Amygdala (tissue), 56 donors: ENCODE measurements at places on chromosomes 3 and 15.
A peak's percentile ranks its signal among the peaks of the same experiment; 100 is the strongest.

- DNase-seq = no peak
These were observed 34.4 kb downstream of the PAQR9 start for GRCh38 chr3:142929109-142929508.

DNA sequence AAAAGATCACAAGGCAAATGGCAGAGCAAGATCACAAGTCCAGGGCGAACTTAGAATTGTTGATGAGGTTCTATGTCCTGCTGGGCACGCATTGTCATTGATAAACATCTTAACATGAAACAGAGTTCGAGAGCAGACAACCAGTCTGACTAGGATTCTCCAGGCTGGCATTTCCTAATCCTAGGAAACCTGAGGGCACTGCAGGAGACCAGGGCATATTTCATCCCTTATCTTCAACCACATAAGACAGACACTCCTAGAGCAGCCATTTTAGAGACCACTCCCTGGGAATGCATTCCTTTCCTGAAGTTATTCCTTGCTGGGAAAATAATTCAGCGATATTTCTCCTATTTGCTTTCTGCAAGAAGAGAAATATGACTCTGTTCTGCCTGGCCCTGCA is 1199.9 kb downstream of the SI start:
- DNase-seq = no peak

DNA sequence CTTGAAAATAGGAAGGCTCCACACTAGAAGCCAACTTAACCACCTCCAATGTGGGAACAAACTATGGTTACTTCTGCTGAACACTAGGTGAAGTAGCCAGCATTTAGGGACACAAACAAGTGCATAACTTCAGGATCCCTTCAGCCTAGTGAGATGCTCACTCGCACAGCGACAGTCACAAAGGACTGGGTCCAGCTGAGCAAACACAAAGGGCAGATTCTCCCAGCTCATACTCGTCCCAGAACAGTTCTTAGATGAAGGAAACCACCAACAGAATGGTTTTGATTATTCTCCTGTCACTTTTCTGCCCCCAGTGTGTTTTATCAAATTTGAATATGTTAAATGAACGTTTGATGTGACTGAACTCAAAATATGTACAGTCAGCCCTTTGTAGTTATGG is 201.6 kb downstream of the KCNAB1 start:
- peak; percentile 51 for DNase-seq

DNA sequence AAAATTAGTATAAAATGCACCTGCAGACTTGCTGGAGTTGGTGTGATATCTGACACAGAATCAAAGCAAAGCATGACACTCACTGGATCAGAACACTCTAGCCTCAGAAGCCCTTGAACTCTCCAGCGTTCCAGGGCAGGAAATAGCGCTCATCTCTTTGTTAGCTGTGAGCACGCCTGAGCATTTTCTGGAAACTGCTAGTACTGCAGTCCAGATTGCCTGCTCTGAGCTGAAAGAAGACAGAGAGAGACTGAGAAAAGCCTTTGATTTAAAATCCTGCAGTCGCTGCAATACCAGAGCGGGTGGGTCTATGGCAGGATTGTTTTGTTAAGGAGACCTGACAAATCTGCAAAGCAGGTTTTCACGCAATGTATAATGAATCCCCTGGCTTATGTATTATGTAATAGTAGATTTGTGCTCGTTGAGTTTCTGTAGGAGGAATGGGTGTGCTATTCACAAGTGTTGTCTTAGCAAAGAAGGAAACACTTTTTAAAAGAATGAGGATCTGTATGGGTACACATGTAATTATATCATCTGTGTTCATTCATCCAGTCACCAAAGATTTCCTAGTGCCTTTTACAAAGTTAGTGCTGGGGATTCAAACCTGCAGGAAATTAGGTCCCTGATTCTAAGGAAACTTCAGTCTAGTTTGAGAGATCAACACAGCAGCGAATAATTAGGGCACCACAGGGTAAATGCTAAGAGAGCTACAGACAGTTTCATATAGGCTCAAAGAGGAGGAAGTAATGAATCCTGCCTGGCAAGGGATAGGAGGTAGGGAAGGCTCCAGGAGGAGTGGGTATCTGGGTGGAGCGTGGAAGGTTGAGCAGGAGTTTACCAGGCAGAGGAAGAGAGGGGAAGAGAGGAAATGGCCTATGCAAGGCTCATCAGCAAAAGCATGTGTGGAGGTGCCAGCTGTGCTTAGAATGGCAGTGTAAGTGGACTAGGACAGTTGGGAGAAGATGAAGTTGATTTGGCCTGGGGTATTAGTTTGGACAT is 26.1 kb upstream of the MGLL start:
- DNase-seq = peak; percentile 15

GRCh38 chr3:98003306-98003969 is 31.2 kb upstream of the RIOX2 start:
- no peak for DNase-seq

GRCh38 chr15:41934843-41935242 is 37.5 kb downstream of the EHD4 start:
- DNase-seq = no peak

GRCh38 chr3:50230794-50231125 is 5.2 kb upstream of the GNAI2 start:
- DNase-seq = no peak

DNA sequence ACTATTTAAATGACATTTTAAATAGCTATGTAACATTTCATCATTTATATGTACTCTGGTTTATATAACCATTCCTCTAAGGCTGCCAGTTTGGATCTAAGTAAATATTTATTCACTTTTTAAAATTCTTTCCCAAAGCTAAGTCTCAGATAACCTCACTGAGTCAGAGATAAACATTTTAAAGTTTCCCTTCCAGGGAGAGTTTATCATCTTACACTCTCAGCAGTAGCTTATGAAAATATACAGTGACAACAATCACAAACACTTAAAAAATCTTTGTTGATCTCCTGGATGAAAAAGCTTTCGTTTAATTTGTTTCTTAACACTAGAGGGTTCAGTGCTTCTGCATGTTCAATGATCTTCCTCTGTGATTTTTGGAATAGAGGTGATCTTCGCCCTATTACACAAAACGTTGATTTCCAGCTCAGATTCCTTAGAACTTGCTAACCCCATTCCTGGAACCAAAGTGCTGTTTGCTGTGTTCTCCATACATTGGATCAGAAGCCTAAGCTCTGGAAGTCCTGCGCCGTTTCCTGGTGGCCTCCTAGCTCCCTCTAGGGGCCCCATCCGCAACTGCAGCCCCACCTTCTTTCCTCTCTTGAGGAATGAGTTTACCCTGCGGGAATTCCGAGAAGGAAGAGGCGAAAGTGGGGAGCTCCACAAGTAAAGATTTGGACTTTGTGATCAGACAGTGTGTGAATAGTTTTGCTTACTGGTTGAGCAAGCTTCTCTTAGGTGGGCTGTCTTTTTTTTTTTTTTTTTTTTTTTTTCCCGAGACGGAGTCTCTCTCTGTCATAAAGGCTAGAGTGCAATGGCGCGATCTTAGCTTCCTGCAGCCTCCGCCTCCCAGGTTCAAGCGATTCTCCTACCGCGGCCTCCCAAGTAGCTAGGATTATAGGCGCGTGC is 29.3 kb upstream of the SACM1L start:
- DNase-seq = peak; percentile 46

GRCh38 chr15:99142562-99142961 is 37.7 kb downstream of the SYNM start:
- no peak for DNase-seq

DNA sequence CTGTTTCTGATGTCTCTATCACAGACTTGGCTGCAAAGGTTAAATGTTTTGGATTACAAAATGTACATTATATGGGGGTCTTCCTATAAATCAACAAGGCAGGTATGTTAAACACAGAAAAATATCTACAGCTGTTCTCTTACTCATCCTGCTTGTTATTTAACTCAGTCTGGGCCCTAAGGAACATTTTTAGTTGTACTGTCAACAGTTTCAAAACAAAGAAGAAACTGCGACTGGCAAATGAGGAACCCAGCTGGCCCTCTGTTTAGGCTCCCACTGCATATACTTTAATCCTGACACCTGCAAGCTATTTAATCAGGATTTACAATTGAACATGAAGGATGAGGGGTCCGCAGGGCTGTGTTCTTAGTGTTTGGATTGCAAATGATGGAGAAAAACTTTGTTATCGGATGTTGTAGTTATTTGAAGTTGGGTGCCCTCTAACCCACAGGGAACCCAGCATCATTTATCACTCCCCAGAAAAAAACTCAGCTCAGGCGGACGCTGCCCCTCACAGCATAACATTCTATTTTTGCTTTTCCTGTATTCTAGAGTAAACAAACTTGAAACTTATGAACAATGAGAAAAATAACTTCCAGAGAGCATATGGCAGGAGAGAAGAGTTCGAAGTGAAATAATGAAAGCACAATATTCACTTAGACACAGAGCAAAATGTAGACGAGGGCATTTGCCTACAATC is 91.2 kb downstream of the POLR2M start:
- no peak for DNase-seq

DNA sequence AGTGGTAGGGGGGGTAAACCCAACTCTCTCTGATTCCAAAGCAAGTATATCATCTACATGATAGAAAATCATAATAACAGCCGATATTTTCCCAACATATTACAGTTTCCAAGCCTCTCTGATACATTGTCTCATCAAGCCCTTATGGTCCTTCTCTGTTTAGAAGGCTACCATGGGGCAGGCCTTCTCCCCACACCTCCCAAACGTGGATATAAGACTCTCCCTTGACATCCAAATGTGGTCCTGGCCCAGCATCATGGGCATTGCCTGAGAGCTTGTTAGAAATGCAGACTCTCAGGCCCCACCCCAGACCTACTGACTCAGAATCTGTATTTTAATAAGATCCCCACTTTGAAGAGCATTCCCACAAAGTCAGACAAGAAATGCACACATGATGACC is 17.7 kb upstream of the CCR9 start:
- no peak for DNase-seq

DNA sequence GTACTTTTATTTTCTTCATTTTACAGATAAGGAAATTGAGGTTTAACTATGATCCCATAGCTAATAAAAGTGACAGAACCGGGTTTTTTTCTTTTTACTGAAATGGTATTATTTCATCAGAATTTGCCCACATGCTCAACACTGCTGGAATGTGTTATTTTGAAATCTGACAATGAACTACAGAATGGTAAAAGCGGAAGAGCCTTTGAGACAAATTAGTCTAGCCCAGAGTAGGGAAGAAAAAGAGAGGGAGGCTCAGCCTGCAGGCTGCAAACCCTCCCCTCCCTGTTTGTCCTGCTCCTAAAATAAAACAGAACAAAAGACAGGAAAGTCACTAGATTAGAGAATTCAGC is 100.3 kb upstream of the LIPC start:
- no peak for DNase-seq

GRCh38 chr3:102026656-102027055 is 177.3 kb downstream of the NFKBIZ start:
- no peak for DNase-seq

- no peak for DNase-seq
These were observed 15.7 kb downstream of the KCNMB2 start for GRCh38 chr3:178551916-178552321.

GRCh38 chr3:59865351-59865750 is 815.5 kb upstream of the CFAP20DC start:
- no peak for DNase-seq

DNA sequence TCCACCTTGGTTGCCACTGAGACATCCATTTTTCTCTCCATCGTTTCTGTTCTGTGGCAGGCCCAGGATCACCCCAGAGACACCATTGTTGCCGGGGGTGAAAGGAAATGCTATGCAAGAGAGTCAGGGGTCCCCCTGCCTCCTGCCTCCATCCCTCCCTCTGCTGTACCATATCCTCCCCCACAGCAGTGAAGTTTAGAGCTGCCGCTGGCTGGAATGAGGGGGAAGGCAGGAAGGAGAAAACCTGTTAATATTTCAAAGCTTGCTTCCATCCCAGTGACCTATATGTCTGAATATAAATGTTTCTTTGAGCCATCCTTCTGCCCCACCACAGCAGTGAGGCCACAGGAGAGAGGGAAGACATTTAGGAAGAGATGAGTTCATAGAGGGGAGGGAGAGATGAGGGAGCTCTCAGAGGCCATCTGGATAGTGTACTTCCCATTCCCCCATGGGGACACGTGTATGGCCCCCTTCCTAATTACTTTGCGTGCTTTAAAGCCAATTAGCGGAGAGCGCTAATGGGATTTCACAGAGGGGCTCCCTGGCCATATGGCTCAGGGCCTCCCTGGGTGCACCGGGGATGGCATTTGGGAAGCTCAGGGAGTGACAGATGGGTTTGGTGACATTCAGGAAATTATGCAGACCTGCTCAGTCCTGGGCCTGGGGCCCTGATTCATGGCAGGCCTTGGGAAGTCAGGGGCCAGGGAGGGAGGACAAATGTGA is 40.4 kb upstream of the CHRNB4 start:
- DNase-seq = no peak

DNA sequence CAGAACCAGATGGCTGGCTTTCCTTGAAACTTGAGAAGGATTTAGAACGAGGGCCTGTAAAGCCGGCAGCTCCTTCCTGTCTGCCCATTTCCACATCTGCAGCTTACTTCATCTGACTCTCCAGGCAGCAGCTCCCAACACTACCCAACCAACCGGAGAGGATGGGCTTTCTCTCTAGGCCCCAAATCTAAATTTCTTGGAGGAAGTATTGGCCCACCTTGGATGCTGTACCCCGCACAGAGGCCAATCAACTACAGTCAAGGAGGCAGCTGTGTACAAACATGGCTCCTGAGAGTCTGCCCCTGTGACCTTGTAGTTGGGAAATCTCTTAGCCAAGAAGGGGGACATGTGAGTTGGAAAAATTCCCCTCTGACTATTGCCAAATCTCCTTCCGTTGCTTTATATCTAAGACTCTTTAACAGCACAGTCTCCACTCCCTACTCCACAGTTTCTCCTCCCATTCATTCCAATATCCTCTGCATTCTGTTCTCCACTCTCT is 8.0 kb upstream of the ACAP2 start:
- DNase-seq = no peak

- no peak for DNase-seq
These were observed 107.2 kb downstream of the PGPEP1L start for GRCh38 chr15:98900356-98900755.

DNA sequence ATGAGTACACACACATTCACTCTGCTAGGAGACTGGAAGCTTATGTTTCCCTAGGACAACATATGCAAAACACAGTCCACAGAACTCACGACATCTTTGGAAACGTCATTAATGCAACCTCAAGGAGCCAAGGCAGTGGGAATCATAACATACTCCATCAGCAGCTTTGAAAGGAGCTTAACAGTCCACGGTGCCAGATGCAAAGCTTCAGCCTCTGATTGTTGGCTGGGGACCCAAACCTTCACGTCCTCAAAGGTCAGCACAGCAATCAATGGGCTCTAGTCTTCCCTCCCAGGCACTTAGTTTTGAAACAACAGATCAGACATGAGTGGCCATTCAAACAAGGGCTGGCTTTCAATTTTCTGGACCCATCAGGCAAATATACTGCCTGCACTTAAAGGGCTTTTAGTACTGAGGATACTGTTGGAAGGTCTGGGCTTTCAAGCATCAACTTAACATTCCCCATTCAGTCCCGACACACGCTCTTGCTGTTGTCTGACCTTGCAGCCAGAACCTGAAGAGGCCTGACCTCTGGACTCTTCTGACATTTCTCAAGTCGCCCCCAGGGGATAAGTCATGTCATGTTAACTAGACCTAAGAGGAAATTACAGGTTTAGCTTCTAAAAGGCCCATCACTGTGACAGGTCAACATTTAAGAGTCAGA is 223.0 kb downstream of the PDZRN3 start:
- DNase-seq = no peak
